Stimulated activated naive CD4-positive, alpha-beta T cell (primary cell): ENCODE measurements at places on chromosomes 2 and 18.

GRCh38 chr2:219634951-219635751, 7.7 kb downstream of the SLC4A3 start:
- no peak for DNase-seq

DNA sequence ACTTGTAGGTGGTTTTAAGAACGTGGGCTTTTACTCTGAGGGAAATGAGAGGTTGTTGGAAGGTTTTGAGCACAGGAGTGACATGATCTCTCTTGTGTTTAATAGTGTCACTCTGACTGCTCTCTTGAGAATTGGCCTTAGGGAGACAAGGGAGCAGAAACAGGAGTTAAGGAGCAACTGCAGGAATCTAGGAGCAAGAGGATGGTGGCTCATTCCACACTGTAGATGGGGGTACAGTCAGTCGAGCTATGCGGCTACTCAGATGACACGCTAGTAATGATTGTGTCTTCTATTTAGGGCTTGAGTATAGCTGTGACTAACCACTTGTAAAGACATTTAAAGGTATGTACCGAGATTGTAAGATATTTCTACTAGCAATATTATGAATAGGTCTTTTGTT, 87.4 kb downstream of the RPRM start:
- no peak for DNase-seq

DNA sequence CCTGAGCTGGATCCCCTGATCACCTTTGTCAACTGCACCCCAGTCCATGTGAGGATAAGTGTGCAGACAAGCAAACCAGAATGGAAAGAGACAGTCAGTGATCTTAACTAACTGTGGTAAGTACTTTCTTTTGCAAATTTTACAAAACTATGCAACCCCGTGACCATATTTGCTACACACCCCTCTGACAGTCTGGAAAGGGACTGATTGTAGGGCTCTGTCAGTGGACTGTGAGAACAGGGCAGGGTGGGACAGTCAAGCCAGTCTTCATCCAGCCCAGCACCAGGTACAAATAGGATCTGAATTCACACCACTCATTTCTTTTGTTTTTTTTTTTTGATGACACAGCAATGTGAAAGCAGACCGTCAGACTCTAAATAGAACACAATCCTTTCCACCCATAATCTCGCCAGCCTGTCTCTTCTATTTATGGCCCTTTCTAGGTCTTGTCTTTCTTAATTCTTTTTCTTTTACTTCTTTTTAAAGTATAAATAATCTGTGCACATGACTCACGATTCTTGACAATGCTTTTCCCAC, 165.6 kb downstream of the ARL6IP6 start:
- DNase-seq: no peak

DNA sequence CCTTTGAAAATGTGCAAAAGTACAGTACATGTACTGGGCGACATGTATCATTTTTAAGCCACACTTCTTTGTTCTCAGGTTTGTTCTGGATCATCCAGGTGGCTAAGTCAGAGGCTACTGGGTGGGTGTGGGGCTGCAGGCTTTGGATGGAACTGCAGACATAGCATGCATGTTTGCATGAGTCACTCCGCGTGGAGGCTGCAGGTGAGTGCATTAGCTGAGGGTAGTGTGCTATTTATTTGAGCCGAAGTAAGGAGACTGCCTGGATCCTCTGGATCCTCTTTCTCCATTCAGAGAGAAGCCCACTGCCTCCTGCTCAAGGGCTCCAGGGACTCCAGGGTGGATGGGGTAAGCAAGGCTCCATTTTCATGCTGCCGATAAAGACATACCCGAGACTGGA, 9.4 kb upstream of the NEURL3 start:
- no peak for DNase-seq

- no peak for DNase-seq
Observed at GRCh38 chr2:100983684-100984310, 18.3 kb upstream of the RPL31 start.

DNA sequence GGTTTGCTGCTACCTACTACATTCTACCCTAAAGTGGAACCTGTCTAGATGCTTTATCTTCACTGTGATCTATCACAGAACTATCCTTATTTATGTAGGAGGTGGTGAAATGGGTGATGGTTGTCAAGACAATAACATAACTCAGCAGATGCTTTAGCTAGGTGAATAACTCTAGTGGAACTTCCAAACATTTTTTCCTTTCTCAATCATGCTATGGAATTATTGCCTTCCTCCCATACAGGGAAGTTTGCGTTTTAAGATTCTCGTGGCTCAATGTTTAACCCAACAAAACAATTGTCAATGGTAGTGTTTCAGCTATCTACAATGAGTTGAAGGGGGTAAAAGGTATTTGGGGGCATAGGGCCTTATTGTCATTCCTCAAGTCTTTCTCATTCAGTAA, 82.6 kb upstream of the GLI2 start:
- DNase-seq: no peak

GRCh38 chr2:226962176-226962773, 126.4 kb downstream of the RHBDD1 start:
- no peak for DNase-seq

DNA sequence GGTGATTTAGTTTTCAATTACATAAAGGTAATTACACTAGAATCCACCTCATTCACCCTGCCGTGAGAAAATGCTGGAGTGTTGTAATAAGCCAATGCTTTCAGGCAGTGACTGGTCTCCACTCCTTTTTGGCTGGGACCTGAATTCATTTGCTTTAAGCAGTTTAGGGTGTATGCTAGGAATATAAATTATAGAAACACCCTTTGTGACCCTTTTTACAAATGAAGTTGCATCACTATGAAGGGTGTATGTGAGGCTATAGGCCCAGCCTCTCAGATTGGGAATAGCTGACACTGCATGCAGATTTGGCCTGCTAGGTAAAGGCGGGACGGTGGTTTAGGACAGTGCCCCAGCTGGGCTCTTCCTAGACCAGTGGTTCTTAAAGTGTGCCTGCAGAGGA, 50.8 kb upstream of the NFE2L2 start:
- DNase-seq: no peak

DNA sequence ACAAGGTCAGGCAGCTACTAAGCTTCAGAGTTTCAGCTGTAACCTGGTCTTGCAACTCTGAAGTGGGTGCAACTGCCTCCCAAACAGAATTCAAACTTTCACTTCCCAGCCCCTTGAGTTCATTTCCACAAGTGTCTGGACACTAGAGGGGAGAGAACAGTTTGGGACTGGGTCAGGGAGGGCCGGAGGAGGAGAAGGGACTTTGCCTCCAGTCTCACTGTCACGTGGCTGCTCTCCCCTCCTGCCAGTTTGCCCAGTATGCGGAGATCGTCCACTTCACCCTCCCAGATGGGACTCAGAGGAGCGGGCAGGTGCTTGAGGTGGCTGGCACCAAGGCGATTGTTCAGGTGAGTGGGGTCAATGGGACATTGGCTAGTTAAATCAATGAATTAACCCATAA, 20.6 kb upstream of the ANKRD53 start:
- no peak for DNase-seq

DNA sequence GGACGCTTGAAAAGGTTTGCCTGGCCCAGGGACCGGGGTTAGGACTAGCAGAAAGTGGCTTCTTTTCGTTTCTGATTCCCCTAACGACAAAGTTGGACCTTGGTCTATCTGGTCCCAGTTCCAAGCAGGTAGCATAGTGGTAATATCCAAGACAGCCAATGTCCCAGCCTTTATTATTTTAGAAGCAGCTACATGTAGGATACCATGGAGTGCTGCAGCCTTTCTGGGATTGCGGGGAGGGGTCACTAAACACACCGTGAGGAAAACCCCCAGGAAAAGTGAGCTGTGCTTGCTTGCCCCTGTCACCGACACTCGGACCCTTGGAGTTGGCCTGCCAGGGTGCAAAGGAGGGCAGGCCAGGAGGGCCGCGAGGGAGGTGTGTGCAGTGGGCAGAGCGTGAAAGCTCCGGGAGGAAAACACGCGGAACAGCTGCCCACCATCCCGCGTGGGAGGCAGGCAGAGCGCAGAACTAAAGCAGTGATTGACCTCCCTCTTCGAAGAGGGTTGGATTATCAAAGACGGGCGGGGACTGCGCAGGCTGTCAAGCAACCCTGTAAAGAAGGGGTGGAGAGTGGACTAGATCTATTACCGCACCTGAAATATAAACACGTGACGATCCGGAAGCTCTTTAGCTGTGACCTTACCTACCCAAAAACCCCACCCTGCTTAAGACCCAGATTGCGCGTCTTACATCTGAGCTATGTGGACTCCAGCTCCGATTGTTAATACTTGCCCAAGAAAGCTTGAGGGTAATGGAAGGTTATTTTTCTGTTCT, 624 bp upstream of the MAP4K3 start:
- DNase-seq: peak; percentile 10

- DNase-seq: peak; percentile 56
Observed at GRCh38 chr2:55232863-55233657, 572 bp downstream of the RPS27A start.

- DNase-seq: no peak
Observed at GRCh38 chr18:36112302-36112701, 16.8 kb downstream of the SLC39A6 start.

- DNase-seq: no peak
Observed at GRCh38 chr2:179252423-179252822, 12.2 kb downstream of the SESTD1 start.

DNA sequence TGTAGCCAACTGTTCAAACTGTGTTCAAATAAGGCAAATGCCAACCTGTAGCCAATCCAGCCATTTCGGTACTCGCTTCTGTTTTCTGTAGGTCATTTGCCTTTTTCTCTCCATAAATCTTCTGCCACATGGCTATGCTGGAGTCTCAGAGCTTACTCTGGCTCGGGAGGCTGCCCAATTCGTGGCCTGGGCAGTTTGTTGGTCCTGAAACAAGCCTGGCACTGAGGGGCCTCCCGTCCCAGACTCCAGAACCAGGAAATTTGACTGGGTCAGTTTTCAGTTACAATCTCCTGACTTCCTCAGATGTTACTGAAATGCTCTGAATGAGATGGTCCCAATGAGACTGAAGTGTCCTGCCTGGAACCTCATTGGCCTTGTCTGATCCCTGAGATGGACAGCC, 120.8 kb upstream of the NPAS2 start:
- no peak for DNase-seq

- DNase-seq: no peak
Observed at GRCh38 chr2:135637456-135638087, 104.1 kb upstream of the UBXN4 start.

DNA sequence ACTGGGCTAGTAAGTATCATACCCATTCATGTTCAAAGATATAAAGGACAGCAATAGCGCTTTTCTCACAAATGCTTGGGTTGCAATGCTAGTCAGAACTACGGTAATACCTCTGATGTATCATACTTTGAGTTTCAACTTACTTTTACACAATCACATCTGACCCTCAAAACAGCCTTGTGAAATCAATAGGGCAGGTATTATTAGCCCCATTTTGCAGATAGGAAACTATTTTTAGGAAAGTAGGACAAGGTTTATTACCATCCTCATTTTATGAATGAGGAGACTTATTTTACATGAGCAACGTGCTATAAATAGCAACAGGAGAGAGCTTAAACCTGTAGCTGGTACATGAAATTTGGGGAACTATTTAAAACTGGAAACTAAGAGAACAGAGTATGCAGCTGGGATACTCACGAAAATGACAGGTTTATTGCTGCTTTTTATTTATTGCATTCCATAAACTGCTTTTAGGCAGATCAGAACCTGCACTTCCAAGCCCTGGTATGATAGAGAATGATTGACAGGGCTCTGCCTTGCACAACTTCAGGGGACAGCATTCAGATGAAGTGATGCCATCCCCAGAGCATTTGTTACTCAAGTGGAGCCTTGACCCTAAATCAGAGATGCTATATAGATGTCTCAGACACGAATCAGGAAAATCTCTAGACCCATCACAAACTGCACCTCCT, 42.4 kb upstream of the PPM1B start:
- DNase-seq: no peak

- no peak for DNase-seq
Observed at GRCh38 chr2:196500686-196501431, 138.7 kb upstream of the CCDC150 start.

- no peak for DNase-seq
Observed at GRCh38 chr2:118670838-118671237, 176.6 kb downstream of the EN1 start.

DNA sequence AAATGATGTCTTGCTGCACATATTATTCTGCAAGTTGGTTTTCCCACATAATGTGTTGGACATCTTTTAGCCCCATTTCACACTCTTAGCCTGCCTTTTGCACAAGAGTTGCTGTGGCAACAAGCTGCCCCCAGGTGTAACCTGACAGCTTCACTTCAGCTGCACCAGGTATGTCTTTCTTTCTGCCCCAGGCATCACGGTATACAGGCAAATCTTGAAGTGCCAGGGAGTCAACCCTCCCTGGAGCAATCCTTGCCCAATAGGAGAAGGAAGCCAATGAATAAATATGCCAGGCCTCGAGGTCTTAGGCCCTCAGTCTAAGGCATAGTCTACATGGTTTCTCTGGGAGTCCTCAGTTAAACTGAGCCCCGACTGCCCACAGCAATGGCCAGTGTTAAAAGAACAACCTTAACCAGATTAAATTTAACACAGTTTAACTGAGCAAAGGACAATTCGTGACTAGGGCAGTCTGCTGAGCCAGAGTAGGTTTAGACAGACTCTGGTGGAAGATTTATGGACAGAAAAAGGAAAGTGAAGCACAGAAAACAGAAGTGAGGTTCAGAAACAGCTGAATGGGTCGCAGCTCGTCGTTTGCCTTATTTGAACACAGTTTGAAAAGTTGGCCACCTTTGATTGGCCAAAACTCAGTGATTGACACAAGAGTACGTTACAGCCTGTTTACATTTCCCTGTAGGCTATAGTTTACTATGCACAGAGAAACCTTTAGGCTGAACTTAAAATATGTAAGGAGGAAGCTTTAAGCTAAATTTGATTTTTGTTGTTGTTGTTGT, 32.0 kb upstream of the C1QL2 start:
- DNase-seq: no peak

GRCh38 chr2:59947917-59948541, 605.4 kb downstream of the BCL11A start:
- no peak for DNase-seq

DNA sequence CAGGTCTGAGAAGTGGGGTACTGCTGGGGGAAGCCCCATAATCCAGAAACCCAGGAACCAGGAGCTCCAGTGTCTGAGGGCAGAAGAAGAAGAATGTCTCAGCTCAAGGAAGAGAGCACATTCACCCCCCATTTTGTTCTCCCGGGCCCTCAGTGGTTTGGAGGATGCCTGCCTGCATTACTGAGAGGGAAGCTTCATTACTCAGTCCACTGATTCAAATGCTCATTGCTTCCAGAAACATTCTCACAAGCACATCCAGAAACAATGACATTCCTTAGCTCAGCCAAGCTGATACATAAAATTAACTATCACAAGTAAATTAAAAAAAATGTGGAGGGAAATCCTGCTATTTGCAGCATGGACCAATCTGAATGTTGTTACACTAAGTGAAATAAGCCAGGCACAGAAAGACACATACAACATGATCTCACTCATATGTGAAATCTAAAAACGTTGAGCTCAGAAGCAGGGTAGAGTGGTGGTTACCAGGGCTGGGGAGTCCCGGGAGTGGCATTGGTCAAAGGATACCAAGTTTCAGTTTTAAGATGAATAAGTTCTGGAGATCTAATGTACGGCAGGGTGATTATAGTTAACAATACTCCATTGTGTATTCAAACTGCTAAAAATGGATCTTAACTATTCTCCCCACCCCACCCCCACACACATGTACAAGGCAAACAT, 459.3 kb downstream of the GALR1 start:
- no peak for DNase-seq
